Stimulated activated CD8-positive, alpha-beta memory T cell treated with anti-CD3 and anti-CD28 coated beads, Interleukin-4, amount 100 ng/mL, for 24 hours (primary cell): ENCODE measurements at places on chromosomes 16 and 17.

DNA sequence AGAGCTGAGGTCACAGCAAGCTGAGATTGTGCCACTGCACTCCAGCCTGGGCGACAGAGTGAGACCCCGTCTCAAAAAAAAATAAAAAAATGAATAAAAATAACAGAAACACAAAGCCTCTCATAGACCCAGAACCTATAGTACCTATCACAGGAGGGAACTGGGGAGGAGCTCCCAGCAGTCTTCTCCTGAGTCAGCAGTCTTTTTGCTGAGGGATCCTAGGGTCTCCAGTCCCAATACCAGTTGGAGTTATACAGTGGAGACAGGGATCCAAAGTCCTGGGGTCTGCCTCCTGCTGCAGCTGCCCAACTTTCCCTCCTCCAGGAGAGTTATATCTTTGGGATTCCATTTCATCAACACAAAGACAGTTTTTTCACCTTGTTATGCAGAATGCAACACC lies 3.7 kb upstream of the TMUB2 start:
- DNase-seq = no peak

DNA sequence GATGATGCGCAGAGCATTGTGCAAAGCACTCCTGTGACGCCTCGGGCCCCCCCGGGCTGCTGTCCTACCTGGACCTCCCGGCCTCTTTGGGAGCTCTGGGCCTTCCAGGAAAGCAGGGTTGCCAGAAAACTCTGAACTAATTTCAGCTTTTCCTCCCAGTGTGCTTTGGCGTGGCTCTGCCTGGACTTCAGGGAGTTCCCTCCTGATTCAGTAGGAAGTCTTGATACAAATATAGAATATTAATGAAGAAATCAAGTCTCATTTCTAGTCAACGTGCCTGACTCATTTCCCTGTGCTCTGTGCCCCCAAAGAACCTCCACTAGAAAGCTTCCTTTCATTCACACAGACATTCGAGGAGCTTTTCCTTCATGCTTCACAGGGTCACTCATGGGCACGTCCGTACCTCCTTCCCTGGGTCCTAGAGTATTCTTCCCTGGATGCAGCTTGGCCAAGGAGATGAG lies 84.0 kb upstream of the NOL11 start:
- no peak for DNase-seq

GRCh38 chr17:80431246-80432195 lies 16.6 kb downstream of the ENDOV start:
- DNase-seq = no peak

GRCh38 chr17:67125924-67126323 lies 81.6 kb downstream of the CACNG1 start:
- DNase-seq = no peak

GRCh38 chr16:51355195-51355594 lies 204.1 kb upstream of the SALL1 start:
- no peak for DNase-seq

- DNase-seq = no peak
Measured at GRCh38 chr16:4016005-4016352, 100.3 kb downstream of the ADCY9 start.

DNA sequence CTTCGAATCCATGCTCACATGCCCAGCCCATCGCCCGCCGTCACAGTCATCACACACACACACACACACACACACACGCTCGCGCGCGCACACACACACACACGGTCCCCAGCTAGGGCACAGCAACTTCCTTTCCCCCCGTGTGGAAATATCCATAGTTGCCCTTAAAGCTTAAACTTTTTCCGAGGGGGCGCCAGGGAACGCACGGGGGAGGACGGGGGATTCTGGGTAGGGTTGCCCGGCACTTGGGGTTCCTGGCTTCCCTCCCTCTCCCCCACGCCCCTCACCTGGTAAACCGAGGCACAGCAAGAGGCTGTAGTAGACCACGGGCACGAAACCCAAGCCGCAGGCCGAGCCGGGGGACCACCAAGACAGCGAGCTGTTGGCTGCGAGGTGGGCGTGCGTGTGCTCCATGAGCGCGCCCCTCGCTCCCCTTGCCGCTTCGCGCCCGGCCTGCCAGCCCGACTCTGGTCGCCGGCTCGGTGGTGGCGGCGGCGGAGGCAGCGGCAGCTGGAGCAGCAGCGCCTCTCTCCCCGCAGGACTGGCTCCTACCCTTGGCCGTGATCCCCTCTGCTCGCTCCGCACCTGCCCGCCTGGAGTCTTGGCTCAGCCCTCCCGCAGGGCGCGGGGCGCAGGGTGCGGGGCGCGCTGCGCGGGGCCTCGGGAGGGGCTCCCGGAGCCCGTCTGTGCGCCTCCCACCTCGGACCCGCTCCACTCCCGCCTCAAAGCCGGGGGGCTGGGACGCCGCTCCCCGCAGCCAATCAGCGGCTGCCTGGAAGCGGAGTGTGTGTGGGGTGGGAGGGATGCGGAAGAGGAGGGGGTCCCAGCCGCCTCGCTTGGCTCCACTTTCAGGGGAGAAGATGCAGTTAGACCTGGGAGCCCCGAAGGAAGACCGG lies at the start of gene GPR139:
Gene GPR139, minus strand, starts transcription at position 688 of the 896 bp plus-strand sequence. Its CDS starts 274 bp downstream, at position 414.
- DNase-seq = no peak

DNA sequence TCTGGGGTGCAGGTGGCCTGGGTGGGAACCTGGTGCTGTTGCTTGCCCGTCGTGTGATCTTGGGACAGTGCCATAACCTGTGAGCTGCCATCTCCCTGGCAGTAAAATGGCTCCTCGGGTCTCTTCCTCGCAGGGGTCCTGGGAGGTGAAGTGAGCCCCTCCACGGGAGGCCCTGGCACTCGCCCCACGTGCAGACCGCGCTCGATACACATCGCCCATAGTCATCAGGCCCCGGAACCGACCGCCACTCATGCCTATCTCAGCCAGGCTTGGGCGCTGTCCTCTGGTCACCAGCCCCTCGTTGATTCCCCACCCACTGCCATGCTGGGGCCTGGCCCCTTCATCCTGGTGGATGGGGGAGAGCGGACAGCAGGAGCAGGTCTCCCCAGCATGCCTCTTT lies 21.5 kb upstream of the OSGIN1 start:
- DNase-seq = no peak

- no peak for DNase-seq
Measured at GRCh38 chr17:15480204-15480603, 12.8 kb upstream of the CDRT4 start.

DNA sequence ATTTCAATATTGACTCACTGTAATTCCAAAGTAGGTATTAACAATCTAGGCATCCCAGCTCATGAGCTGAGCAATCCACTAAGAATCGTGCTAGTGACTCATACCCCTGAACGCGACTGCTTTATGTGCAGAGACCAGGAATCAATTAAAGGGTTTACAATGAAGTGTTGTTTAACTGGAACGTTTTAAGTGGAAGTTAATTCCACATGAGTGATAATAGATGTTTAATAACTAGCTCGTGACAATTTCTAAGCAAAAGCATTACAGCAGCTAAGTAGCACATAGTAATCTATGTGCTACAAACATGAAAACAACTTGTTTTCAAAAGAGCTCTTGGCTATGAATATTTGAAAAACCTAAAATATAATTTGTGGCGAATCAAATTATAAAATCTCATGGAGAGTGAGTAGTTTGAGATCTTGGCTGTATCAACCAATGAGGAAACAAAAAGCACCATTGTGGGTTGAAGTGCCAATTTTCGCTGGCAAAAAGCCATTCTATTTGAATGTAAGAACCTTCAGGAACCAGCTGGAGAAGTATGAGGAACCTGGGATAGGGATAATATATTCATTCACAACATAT lies 9.4 kb downstream of the GJC1 start:
- no peak for DNase-seq

DNA sequence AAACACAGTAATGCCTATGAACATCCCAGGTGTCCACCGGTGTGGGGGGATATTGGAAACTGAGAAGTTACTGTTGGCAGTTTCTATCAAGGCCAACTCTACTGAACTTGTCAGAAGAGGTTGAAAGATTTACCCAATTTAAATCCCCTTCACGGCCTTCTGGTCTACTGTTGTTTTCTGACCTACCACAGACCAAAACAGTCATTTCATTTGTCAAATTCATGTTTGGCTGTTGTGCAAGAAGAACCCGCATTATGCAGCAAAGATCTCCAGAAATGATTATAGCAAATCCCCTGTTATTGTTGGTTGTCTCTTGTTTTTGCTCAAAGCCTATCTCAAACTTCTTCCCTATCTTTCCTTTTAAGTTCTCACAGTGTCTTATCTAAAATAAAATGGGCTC lies 73.1 kb upstream of the MAF start:
- no peak for DNase-seq

GRCh38 chr17:39122991-39123390 lies 28.4 kb downstream of the PLXDC1 start:
- no peak for DNase-seq

GRCh38 chr16:85718682-85719081 lies 29.9 kb upstream of the GINS2 start:
- no peak for DNase-seq

GRCh38 chr17:17839791-17840707 lies 3.3 kb upstream of the SREBF1 start:
- peak; percentile 73 for DNase-seq

DNA sequence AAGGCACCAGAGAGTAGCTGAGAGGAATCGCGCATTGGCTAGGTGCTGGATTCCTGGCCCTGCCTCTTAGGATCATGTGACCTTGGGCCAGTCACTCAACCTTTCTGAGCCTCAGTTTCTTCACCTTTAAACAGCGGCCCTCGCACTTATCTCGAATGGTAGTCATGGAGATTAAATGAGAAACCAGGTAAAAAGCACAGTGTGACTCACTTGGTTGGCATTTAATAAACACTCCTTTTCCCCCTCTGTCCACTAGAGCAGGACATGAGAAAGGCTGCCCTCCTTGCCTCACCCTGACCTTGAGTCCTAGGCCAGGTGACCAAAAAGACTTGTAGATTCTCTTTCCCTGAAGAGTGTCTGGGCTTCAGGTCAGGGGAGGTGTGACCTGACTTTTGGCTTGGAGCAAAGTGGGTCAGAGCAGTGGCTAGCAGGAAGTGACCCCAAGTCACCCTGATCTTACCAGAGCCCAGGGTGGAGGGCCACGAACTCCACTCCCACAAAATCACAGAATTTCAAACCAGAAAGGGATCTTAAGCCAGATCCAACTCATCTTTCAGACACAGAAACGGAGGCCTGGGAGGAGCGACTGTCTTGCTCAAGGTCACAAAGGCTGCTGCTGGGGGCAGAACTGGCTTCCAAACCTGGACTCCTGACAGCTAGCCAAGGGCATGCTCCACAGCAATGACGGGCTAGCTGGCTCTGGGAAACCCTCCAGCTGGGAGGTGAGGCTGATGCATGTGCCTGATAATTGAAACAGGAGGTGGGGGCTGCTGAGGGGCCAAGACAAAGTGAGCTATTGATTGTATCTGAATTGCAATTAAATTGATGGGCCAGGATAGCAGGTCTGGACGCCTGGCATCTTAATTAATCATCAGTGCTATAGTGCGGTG lies 65.2 kb downstream of the PIPOX start:
- DNase-seq = no peak

GRCh38 chr17:58980706-58981481 lies 125.8 kb downstream of the TRIM37 start:
- DNase-seq = no peak

- no peak for DNase-seq
Measured at GRCh38 chr17:48558057-48558830, 13.3 kb upstream of the HOXB2 start.

- DNase-seq = no peak
Measured at GRCh38 chr16:53202398-53202797, 147.6 kb downstream of the CHD9 start.

GRCh38 chr16:50244504-50245416 lies 21.6 kb upstream of the ADCY7 start:
- DNase-seq = no peak

DNA sequence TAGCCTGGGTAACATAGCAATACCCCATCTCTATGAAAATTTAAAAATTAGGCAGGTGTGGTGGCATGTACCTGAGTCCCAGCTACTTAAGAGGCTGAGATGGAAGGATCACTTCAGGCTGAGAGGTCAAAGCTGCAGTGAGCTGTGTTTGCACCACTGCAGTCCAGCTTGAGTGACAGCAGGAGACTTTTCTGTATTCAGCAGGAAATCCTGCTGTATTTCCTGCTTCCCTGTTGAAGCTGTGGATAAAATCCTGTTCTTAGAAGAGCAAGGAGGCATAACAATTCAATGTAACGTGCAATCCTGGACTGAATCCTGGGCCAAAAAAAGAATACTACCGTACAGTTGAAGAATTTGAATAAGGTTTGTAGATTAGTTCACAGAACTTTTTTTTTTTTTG lies 62.2 kb downstream of the FBXL20 start:
- no peak for DNase-seq

GRCh38 chr17:79214940-79215604 lies 140.4 kb downstream of the ENGASE start:
- no peak for DNase-seq

DNA sequence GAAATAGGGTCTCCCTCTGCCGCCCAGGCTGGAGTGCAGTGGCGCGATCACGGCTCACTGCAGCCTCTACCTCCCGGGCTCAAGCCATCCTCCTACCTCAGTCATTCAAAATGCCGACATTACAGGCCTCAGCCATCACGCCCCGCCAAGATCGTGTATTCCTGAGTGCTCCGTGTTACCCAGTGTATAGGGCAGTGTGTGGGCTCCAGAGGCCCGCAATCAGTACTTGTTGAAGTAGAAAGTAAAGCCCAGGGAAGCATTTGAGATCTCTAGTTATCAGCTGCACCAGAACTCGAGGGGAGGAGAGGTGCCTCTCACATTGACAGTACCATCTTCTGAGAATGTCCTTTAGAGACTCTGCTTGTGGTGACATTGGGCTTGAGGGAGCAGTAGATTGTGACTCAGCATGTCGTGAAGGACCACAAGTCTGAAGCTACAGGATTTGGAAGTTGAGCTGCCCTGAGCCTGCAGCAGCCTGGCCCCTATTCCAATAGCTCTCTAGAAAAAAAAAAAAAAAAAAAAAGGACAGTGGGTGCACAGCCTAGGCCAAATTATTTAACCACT lies 1.1 kb upstream of the PRPSAP1 start:
- no peak for DNase-seq

DNA sequence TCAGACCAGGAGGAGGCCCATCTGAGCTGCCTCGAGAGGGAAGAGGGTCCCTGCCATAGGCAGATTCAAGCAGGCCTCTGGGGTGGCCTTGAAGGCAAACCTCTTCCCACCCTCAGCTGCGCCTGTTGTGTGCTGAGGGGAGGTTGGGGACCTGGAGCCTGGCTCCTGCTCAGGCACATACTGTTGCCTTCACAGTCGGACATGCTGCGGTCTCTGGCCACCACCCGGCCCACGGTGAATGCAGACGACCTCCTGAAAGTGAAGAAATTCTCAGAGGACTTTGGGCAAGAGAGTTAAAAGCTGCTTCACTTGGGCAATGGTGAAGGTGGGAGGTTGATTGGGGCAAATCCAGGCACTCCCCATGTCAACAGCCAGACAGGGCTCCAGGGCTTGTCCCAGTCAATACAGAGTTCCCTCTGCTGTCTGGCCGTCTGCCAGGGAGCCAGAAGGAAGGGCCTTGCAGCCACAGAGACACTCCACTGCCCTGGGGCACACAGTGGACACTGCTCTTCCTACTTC lies 6.3 kb downstream of the PDF start:
- no peak for DNase-seq

DNA sequence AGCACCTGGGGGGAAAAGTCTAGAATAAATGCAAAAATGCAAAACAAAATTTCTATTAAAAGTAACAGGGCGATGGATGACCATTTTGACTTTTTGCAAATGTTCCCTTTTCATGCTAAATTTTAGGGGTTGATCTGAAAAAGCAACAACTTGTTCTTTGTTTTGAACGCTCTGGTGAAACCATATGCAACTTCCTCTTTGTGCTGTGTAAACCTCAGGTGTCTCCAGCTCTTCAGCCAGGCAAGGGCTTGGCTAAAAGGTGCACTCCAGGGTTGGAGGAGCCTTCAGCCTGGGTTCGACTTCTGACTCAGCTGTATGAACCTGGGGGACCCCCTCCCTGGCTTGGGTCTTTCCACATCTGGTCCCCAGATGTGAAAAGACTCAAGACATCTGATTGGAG lies 9.5 kb downstream of the IRF8 start:
- no peak for DNase-seq
